Right ventricle myocardium superior (tissue), 1 donor: ENCODE measurements at places on chromosomes 11 and 22. TPM values are rescaled to one million over a fixed set of nuclear protein-coding genes. Genes with fewer than 3 reads are reported as not detected.
A peak's percentile ranks its signal among the peaks of the same experiment; 100 is the strongest.

- DNase-seq = no peak
These were observed 10.8 kb downstream of the FAM227A start for GRCh38 chr22:38645430-38645829.

- DNase-seq = no peak
These were observed 447.1 kb downstream of the MIAT start for GRCh38 chr22:27104449-27104848.

GRCh38 chr11:10823152-10823579 is 14.4 kb upstream of the EIF4G2 start:
- DNase-seq = no peak

- DNase-seq = no peak
These were observed 76.7 kb downstream of the TRIM29 start for GRCh38 chr11:120061036-120061760.

DNA sequence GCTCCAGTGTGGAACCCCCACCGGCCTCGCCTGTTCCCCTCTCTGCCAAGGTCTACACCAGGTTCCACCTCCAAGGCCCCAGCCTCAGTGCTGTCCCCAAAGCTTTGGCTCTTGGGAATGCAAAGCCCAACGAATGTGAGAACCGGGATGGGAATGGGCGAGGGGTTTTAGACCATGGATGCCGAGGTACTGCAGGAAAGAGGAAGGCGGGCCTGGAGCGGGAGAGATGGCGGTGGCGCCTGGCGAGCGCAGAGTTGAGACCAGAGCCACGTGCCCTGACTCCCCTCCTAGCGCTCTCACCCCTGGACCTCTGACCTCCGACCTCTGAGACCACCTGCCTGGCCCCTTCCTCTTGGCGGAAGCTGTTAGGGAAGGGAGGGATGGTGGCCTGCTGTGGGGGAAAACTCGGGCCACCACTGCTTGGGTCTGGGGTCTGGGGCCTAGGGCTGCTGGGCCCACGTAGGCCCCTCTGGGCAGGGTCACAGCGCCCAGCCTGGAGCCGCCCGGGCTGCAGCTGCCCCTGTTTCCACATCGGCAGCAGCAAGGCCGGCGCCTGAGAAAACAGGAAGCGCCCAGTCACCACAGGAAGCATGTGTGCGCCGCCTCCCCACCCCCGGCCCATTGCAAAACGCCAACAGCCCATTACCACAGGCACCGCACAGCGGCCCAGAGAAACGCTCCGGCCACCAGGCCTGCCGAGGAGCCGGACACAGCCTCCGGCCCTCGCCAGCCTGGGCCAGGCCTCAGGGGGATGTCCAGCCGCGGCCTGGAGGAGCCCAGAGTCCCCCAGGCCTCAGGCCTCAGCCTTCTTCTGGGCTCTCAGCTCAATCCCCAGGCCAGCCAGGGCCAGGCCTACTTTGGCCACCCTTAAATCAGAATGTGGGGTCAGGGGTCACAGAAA is 13.8 kb upstream of the SLC39A13 start:
- peak; percentile 84 for DNase-seq

GRCh38 chr11:95378789-95379188 is 147.8 kb upstream of the SESN3 start:
- no peak for DNase-seq

DNA sequence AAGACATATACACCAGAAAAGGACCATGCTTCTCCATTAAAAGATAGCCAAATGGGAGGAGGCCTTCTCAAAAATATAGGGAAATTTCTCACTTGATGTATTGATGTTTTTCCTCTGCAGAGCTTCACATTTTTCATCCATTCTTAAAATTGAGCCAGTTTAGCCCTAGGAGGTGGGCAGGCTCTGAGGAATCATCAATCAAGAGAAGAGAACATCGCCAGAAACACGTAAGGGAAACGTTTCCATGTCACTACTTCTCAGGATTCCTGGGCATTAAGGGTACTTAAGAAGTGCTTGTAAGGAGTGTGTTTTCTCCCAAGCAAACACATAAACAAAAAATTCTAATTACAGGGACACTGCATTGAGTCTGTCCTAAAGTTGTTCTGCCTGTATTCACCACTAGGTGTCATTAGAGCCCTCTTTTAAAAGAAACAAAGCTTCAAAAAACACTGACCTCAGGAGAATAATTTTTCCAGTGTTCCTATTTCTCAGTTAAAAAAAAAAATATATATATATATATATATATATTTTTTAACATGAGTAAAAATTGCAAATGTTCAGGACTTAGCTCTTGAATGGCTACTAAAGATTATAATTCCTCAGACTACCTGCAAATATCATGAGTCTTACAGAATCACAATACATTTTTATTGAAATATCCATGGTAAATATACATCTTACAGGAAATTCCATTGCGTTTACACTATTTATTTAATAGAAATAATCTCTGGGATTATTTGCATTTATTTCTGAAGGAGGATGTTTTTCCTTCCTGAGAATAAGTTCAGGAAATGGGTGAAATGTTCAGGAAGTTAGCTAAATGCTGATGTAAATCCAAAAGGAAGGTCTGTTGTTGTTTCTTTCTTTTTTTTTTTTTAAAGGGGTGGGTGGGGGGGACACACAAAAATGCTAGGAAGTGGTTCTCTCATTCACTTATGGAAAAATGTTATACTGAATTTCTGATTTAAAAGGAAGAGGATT is 16.0 kb downstream of the FZD4 start:
- no peak for DNase-seq

- no peak for DNase-seq
These were observed 90.8 kb downstream of the PHF21B start for GRCh38 chr22:44918925-44919392.

- no peak for DNase-seq
These were observed 60.7 kb upstream of the PHF21A start for GRCh38 chr11:46181843-46182424.

DNA sequence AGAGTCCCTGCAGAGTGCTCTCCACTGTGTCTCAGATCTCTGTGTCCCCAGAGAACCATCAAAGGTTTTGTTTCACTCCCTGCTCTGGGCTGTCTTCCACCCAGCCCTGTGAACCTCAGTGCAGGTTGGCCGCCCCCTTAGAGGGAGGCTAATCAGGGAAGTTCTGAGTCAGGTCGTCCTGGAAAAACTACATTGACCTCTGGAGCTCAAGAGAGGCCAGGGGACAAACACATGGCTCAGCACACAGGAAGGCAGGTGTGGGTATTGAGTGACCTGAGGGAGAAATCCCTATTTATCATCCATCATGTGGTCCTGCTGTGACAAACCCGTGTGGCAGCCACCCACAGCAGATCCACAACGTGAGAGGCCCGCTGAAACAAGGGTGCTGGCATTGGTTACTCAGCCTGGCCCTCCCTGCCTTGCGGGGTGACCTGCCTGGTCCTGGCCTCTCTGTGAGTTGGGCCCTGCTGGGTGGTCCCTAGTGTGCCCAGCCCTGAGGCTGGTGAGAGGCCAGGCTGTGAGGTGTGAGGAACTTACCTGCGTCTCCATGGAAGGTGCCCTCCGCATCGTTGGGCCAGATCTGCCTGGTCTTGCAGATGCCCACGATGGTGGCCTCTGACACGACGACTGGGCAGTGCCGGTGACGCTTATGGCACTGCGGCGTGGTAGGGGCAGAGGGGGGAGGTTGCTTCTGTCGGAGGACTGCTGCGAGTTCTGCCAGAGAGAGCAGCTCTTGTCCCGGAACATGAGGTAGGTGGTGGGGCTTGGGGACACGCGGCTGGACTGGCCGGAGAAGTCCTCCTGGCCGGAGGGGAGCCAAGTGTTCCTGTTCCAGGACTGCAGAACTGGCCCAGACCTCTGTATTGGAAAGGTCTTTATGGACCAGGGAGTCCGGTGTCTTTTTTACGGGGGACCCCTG is 669 bp upstream of the BCR start:
- DNase-seq = peak; percentile 62

GRCh38 chr11:113553915-113554314 is 78.7 kb upstream of the DRD2 start:
- DNase-seq = no peak

GRCh38 chr22:39932918-39933649 is 27.1 kb upstream of the TMA7B start:
- DNase-seq = no peak

DNA sequence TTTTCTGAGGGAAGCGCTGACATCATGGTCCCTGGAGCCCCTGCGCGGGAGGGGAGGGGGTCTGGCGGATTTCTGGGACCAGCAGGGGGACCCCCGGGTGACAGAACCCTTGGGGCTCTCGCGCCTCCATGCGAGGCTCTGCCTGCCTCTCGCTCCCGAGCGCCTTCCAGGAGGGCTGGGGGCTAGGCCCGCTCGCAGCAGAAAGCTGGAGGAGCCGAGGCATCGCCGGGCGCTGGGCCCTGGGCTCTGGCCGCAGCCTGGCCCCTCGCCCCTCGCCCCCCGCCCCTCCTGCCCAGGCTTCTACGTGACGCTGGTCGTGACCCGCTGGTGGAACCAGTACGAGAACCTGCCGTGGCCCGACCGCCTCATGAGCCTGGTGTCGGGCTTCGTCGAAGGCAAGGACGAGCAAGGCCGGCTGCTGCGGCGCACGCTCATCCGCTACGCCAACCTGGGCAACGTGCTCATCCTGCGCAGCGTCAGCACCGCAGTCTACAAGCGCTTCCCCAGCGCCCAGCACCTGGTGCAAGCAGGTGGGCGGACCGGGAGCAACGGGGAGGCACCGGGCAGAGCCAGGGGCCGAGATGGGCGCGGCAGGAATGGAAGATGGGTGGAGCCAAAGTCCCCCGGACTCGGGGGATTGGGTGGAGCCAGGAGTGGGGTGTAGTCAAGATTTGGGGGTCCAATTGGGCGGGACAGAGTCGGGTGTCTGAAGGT is 5.4 kb downstream of the BEST1 start:
- DNase-seq = peak; percentile 59

DNA sequence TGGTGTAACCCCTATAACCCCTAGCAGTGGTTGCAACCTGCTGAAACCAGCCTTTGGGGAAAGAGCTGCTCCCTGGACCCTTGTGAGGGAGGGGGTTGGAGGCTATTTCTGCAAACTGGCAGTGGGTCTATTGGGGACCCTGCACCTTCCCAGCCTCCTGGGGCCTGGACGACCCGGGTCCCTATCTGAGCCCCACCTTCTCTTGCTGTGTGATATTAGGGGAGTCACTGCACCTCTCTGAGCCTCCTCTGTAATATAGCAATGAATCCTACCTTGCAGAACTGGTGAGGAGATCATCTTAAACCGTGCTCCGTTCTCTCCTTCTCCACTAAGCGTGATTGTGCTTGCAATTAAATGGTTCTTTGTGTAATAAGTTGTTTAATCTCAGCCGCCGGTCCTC is 24.0 kb upstream of the MPPED1 start:
- DNase-seq = no peak

DNA sequence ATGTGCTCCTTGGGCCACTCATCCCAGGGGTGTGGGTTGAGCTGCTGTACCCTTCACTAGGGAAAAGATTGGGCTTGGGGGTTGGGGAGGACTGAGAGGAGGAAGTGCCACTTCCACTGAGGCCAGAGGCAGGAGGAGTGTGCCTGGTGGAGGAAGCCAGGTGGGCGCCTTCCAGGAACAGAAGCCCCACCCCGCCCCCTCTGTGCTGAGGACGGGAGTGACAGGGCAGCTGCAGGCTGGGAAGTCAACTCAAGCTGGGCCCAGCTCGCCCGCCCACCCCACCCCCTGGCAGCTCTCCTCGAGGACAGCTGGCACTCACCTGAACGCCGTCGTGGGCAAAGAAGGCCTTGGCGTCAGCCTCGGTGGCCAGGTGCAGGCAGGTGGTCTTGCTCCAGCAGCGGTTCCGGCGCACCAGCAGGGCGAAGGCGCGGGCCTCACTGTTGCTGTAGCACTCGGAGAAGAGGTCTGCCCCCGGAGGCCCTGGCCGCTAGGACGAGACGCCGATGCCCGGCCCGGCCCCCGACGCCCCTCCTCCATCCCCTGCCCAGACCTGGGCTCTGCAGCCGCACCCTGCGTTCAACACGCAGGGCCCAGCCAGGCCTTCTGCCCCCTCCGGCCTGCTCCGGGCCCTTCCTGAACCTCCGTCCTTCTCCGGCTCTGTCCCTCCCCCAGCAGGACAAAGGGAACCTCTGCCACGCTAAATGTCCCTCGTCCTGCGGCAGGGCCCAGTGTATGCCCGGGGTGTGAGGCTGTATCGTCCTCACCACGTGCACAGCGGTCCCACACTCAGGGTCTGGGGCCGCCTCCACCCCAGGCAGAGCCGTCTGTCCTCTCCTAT is 13.4 kb downstream of the TSSC4 start:
- no peak for DNase-seq

- no peak for DNase-seq
These were observed 27.0 kb upstream of the SLC25A18 start for GRCh38 chr22:17536269-17536668.

DNA sequence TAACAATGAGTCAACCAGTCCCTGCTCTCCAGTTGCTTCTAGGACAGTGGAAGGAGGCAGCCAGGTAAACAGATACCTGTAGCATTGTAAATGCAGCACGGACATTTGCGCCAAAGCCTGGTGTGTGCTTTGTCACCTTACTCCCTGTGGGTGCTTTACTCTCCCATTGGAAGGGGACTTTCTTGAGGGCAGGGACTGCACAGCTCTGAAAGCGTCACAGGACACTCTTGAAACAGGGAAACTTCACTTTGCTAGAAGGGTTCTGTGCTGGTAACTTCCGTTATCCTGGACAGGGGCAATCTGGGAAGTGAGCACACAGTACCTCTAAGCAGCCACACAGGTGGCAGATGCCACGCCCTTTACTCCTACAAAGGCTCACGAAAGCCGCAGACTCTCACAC is 99.8 kb downstream of the MYO18B start:
- no peak for DNase-seq

DNA sequence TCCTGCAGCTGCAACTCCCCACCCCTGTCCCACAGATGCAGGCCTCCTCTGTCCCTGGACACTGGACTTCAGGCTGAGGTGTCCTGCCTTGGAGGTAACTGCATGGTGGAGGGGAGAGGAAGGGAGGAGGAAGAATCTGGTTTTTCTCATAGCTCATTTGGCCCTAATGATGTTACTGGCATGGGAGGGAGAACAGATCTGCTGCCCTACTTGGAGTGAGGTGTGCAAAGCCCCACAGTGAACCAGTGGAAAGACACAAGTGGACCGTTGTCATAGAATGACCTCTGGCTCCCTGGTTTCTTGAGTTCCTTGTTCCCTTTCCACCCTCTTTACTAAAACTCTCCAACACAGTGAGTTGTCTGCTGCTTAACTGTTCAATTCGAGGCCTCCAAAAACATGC is 215.9 kb downstream of the BARX2 start:
- no peak for DNase-seq

GRCh38 chr11:131579932-131580387 is 209.5 kb downstream of the NTM start:
- DNase-seq = no peak

WT1 gene
- 2.3 TPM for total RNA-seq

BTG4 gene
- not detected for total RNA-seq

SNX32 gene
- total RNA-seq = not detected

PRG3 gene
- not detected for total RNA-seq

CYB5R3 gene
- 216 TPM for total RNA-seq

MAJIN gene
- total RNA-seq = not detected

OR51A7 gene
- not detected for total RNA-seq

RFPL2 gene
- not detected for total RNA-seq

ANO9 gene
- 0.08 TPM for total RNA-seq

SLC17A6 gene
- not detected for total RNA-seq

HSD17B12 gene
- total RNA-seq = 63.3 TPM

SCGB1D4 gene
- not detected for total RNA-seq

SCGB1D2 gene
- total RNA-seq = 3.7 TPM
